Prostate gland (tissue), 2 donors: ENCODE measurements at places on chromosomes 1 and 21. TPM values are rescaled to one million over a fixed set of nuclear protein-coding genes. Genes with fewer than 3 reads are reported as not detected.

DNA sequence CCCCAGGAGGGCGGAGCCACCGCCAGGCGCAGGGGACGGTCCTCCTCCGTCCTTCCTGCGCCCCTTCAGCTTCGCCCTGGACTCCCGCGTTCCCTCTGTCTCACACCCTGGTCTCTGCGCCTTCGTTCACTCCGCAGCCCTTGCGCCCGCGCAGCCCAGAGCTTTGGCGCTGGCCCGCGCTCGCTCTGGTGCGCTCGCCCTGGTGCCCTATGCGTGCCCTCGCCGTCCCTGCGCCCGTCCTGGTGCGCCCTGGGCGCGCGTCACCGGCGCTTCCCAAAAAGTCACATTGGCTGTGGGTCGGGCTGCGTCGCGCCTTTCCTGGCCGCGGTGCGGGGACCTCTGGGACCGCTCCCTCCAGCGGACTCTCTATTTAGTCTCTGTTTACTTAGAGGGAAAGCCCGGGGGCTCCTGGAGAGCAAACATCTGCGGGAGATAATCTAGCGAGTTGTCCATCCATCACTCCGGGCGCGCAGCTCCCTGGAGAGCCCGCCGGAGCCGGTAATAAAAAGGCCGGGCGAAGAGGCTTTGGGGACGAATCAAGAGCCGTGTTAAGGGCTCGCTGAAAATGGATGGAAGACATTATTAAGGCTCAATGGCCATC, 178.6 kb downstream of the PRDM16 start:
- H3K4me3 ChIP-seq = no peak overlapping the region
- H3K4me1 ChIP-seq = no peaks in the 10 kb centered on the region
- DNase-seq = no peak
- peaks cover 51% of the 10 kb centered on the region for H3K27me3 ChIP-seq
- H3K27ac ChIP-seq = no peak overlapping the region

DNA sequence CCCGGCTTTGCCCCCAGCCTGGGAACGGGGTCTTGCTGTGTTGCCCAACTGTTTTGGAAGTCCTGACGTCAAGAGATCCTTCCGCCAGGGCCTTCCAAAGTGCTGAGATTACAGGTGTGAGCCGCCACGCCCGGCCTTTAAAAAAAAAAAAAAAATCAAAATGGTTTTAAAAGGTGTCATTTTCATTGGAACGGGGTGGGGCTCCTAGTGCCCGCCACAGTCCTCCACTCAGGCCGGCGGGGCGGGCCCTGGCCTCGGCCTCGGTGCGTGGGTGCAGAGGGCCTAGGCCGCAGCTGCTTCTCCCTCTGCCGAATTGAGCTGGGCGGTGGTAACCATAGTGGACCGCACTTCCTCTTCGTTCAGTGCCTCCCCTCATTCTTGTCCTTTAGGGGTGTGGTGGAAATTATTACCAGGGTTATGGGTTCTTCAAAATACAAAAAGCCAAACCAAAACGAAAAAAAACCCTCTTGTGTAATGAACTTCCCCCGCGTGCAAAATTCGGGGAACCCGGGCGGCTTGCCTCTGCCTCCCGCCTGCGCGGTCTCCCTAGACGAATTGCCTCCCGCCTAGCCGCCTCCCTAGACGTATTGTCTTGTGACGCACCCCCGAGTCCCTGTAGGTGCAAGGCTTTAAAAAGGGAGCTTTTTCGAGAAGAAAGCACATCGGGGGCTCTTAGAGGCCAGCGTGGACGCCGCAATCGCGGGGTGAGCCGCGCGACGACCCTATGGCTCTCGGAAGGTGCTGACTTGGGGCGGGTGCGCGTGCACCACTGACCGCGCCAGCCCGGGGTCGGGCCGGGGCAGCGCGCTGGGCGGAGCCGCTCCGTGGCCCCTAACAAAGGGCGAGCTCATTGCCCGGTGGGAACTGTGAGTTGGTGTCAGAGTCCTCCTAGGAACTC, 10.5 kb upstream of the SPEN start:
- H3K36me3 ChIP-seq = no peaks in the 10 kb centered on the region
- peak overlapping the region; percentile 99 for H3K27ac ChIP-seq
- H3K4me1 ChIP-seq = no peaks in the 10 kb centered on the region
- H3K27me3 ChIP-seq = no peaks in the 10 kb centered on the region
- no peak for DNase-seq

GRCh38 chr1:2639203-2639602, 6.4 kb upstream of the MMEL1 start:
- H3K36me3 ChIP-seq = no peaks in the 10 kb centered on the region
- H3K4me3 ChIP-seq = no peak overlapping the region
- H3K27me3 ChIP-seq = peaks cover 3% of the 10 kb centered on the region
- H3K4me1 ChIP-seq = peaks cover 5% of the 10 kb centered on the region
- DNase-seq = no peak

- no peak for DNase-seq
- peak overlapping the region; percentile 94 for H3K4me3 ChIP-seq
- peak overlapping the region; percentile 97 for H3K27ac ChIP-seq
- H3K27me3 ChIP-seq = no peaks in the 10 kb centered on the region
Observed at GRCh38 chr1:185156288-185156853, 382 bp downstream of the TRMT1L start.

DNA sequence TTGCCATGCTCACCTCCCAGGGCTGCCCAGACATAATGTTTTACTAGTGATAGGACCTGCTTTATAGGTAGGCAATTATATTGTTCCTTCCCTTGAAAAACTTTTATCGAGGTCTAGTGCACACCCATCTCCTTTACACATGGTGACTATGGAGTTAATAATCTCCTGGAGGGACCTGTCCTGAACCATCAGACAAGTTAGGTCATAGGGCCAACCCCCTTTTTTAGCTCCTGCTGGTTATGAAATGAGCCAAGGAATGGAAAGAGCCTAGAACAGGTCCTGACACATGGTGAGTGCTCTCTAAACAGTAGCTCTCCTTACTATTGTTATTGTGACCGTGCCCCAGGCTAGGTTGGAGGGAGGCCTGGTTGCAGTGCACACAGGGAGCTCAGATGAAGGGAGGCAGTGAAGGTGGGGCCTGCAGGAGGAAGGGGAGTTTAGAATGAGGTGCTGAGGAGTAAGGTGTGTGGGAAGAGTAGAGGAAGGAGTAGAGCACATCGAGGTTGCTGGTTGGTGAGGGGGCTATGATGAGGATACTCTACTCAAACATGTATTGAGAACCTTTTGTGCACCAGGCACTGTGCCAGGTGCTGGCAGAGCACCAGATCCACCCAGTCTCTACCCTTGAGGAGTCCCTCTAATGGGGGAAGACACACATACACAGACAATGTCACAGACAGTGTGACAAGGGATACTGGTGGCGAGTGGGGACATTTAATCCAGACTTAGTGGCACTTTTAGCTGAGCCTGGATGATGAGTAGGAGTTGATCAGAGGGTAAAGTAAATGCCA, 14.1 kb upstream of the LMNA start:
- no peak for DNase-seq
- no peak overlapping the region for H3K27ac ChIP-seq
- H3K27me3 ChIP-seq = no peaks in the 10 kb centered on the region
- H3K4me1 ChIP-seq = peaks cover 18% of the 10 kb centered on the region
- no peaks in the 10 kb centered on the region for H3K36me3 ChIP-seq

DNA sequence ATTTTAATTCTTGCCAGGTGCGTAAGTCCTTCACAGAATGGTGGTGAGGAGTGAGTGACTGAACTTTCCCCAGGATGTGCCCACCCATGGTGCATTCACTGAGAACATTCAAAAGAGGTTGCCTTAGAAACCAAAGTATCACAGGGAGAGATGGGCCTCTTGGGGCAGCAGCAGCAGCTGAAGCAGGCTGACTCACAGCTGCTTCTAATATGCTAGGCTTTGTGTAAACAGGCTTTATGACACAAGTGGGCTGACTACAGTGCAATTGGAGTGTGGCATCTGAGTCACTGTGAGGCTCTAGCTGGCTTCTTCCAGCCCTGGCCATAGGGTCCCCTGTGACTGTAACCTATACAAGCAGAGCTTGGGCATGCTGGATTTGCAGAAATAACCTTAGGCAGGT, 12.6 kb downstream of the PIGP start:
- DNase-seq = no peak
- H3K27me3 ChIP-seq = no peaks in the 10 kb centered on the region
- no peak overlapping the region for H3K27ac ChIP-seq
- H3K36me3 ChIP-seq = no peaks in the 10 kb centered on the region
- H3K4me3 ChIP-seq = no peak overlapping the region

DNA sequence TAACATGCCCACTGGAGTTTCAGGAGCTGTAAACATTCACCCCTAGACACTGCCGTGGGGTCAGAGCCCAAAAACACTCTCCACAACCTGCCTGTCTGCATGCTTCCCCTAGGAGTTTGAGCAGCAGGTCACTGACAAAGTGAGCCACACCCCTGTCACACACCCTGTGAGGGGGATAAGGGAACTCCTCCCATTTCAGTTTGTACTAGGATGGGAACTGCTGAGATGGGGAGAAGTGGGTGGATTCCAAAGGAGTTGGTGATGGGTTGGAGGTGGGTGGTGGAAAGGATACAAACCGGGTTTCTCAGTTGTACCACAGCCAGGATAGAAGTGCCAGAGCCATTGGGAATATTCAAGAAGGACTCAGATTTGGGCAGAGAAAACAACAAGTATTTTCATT, 140.2 kb downstream of the MIS18A start:
- no peaks in the 10 kb centered on the region for H3K4me1 ChIP-seq
- no peak overlapping the region for H3K27ac ChIP-seq
- H3K4me3 ChIP-seq = no peak overlapping the region
- no peaks in the 10 kb centered on the region for H3K36me3 ChIP-seq
- DNase-seq = no peak

DNA sequence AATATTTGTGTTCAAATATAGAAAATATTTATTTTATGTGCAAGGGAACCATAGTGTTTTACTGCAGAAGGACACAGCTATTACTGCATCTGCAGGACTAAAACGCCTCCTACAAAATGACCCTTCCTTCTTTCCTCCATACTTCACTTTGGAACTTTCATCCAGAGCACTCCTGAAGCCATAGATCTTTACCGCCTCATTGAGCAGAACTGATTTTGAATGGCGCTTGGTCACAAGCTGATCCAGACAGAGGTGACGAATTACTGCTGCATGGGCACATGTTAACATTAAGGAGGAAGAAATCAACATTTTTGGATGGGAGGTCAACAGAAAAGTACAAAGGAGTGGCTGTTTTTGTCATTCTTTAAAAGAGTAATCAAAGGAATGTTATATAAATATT, 931.6 kb downstream of the NCAM2 start:
- no peaks in the 10 kb centered on the region for H3K4me1 ChIP-seq
- DNase-seq = no peak
- no peak overlapping the region for H3K27ac ChIP-seq
- H3K4me3 ChIP-seq = no peak overlapping the region
- H3K36me3 ChIP-seq = no peaks in the 10 kb centered on the region

- no peaks in the 10 kb centered on the region for H3K27me3 ChIP-seq
- no peak overlapping the region for H3K27ac ChIP-seq
- H3K4me1 ChIP-seq = no peaks in the 10 kb centered on the region
- no peak for DNase-seq
- H3K36me3 ChIP-seq = no peaks in the 10 kb centered on the region
Observed at GRCh38 chr1:232951605-232952004, 1.2 kb downstream of the NTPCR start.

GRCh38 chr1:185401019-185401418, 84.0 kb upstream of the IVNS1ABP start:
- no peaks in the 10 kb centered on the region for H3K36me3 ChIP-seq
- H3K27me3 ChIP-seq = no peaks in the 10 kb centered on the region
- DNase-seq = no peak

GRCh38 chr1:117007719-117008013, 6.1 kb downstream of the CD101 start:
- H3K4me1 ChIP-seq = no peaks in the 10 kb centered on the region
- no peaks in the 10 kb centered on the region for H3K36me3 ChIP-seq
- H3K27me3 ChIP-seq = no peaks in the 10 kb centered on the region
- no peak for DNase-seq
- no peak overlapping the region for H3K27ac ChIP-seq

DNA sequence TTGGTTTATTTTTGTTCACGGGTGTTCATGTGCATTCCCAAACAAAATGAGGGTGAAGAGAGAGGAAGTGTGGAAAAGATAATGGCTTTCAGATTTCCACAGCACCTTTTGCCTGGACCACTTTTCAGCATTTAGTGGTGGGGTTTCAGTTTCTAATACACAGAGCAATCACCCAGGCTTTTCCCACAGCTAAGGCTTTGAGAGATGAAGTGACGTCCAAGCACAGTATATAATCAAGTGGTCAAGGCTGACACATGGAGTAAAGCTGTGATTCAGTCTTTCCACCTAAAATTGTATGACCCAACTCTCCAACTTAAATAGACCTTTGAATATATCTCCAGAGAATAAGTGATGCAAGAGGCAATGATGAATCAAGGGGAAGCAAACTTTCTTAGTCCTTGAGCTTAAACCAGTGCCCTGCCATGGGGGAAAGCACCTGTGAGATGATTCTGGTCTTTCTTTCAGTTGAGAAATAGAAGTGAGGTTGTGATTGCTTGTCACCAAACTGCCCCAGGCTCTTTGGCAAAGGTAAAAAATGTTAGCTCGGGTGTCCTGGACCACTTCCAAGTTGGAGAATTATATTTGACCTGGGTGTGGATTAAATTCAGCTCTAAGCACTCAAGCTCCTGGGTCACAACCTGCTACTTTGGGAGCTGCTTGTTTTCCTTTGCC, 2.4 kb upstream of the PIK3R3 start:
- peak; percentile 59 for DNase-seq
- H3K4me1 ChIP-seq = no peaks in the 10 kb centered on the region
- no peaks in the 10 kb centered on the region for H3K27me3 ChIP-seq
- no peaks in the 10 kb centered on the region for H3K36me3 ChIP-seq

DNA sequence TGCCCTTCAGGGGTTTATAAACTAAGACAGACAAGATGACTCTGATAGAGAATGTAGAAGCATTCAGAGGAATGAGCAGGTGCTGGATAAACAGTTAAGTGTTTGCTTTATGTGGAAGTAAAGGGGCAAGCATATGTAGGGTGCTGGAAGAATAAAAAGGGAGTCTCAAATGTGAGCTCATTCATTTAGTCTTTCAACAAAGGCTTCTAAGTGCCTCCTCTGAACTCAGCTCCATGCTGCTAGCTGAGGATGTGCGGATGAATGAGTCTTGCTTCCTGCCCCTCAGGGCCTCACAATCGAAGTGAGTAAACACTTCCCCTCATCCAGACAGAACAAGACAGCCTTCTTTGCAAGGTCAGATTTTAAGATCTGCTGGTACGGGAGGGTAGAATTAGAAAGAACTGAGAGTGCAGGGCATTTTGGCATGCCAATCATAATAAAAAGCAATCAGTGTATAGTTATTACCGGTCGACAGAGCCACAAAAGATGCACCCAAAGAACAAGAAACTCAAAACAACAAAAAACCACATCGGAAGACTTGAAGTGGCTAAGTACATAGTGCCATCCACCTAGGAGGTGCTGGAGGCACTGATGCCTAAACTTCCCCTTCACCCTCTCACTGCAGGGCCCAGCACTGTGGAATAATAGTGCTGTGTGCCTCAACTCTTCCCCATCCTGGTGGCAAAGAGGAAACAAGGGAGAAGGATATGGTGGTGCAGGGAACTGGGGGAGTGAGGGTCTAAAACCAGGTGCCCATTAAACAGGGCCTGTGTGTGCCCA, 69.8 kb downstream of the TNR start:
- H3K4me1 ChIP-seq = no peaks in the 10 kb centered on the region
- no peak overlapping the region for H3K27ac ChIP-seq
- DNase-seq = no peak
- no peaks in the 10 kb centered on the region for H3K36me3 ChIP-seq

GRCh38 chr21:46135782-46136395, 19.5 kb downstream of the FTCD start:
- H3K4me3 ChIP-seq = no peak overlapping the region
- H3K27me3 ChIP-seq = no peaks in the 10 kb centered on the region
- no peaks in the 10 kb centered on the region for H3K4me1 ChIP-seq
- H3K36me3 ChIP-seq = no peaks in the 10 kb centered on the region

The EXO1 gene
- 0.36 TPM for total RNA-seq

The AKR7A3 gene
- 6.7 TPM for total RNA-seq

The CDK18 gene
- 16.2 TPM for total RNA-seq

The PPIAL4G gene
- total RNA-seq = not detected

The GPBP1L1 gene
- total RNA-seq = 120 TPM

The RNU1-4 gene
- total RNA-seq = under 0.01 TPM

The CLDN8 gene
- total RNA-seq = 16.7 TPM
